ENCODE measurements at places on chromosomes 2 and 18. TPM values are rescaled to one million over a fixed set of nuclear protein-coding genes. Genes with fewer than 3 reads are reported as not detected.

GRCh38 chr2:80852808-80853139, 548.2 kb upstream of the LRRTM1 start:
- DNase-seq, result no peak

GRCh38 chr2:140882671-140883620, 1247.9 kb downstream of the LRP1B start:
- DNase-seq, result no peak

The NXPH2 gene
- 0.14 TPM for total RNA-seq

DNA sequence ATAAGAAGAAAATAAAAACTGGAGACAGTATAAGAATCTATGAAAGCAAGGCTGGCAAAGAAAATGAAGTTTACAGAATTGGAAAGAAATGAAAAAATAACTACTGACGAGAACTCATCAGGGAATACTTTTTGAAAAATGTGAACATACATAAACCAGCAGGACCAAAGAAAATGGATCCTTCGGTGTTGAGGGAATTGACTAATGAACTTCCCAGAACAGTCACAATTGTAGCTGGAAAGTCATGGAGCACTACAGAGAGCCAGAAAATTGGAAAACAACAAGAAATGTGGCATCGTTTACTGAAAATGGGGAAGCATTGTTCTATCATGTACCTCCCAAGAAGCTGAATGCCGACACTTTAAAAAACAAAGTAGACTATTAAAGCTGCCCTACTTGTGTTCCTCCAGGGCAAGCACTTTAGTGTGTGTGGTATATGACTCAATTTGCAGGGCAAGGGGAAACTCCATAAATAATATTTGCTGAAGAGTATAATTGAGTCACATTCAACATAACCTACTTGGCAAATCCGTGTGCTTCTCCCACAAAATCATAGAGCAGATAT, 1221.6 kb upstream of the NRXN1 start:
- DNase-seq, result no peak

DNA sequence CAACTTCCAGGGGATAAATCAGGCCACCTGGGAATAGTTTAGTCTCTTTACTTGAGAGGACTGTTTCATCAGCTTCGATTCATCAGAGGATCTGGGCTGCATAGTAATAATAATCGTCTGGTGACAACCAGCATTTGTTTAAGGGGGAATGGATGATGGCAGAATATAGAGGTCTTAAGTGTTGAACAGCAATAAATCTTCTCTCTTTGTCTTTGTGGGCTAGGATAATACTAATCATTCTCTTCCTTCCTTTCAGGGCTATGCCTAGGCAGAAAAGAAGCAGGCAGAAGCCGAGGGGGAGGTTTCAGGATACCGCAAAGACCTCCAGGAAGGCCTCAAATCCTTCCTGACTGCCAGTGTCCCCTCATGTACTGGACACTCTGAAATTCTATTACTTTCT, 150.4 kb upstream of the GAREM1 start:
- no peak for DNase-seq

GRCh38 chr2:191895743-191896142, 48.9 kb upstream of the CAVIN2 start:
- no peak for DNase-seq

The PROC gene
- not detected for total RNA-seq
